ENCODE measurements at places on chromosomes 5 and 9.

DNA sequence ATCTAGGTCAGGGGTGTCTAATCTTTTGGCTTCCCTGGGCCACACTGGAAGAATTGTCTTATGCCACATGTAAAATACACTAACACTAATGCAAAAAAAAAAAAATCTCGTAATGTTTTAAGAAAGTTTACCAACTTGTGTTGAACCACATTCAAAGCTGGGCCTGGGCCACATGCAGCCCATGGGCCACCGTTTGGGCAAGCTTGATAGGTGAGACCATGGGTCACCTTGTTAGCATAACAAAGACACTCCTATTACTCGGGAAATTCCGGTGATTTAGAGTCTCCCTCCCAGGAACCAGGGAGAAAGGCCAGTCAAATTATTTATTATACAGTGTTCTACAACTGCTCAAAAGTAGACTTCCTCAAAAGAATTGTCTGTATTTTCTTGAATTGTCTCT lies 12.7 kb downstream of the RECK start:
- DNase-seq, result no peak

GRCh38 chr5:150239794-150240122 lies 49.8 kb downstream of the CAMK2A start:
- DNase-seq, result no peak

- no peak for DNase-seq
These were observed 311.0 kb upstream of the IRX4 start for GRCh38 chr5:2193542-2194235.

- no peak for DNase-seq
These were observed 64.7 kb upstream of the ERCC6L2 start for GRCh38 chr9:95810814-95811213.

DNA sequence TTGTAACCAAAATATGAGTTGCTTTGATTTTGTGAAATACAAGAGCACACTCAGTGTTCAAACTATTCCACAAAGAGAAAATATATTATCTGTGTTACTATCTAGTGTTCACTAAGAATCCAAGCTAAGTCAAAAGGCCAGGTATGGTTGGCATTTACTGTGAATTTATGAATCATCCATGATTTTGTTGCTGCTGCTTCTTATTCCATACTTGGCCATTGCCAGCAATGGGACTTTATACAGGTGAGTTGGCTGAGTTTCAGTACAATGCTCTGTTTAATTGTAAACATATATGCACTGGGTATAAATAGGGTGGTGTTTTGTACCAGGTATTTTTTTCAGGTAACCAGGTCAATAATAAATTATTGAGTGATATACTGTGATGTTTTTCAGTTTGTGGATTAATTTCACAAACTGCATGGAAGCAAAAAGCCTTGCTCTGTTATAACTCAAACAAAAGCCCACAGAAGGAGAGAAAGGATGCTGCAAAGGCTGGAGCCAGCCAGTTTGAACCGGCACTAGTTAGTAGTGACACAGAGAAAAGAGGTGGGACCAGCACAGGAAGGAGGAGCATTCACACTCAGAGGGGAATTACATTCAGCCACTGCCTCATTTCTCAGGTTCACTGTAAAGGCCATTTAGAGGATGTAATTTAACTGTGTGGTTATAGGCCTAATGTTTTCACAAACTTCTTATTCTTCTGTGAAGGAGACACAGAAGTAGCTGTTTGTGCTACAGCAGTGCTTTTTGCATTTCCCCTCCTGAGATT lies 381.8 kb downstream of the ADGRV1 start:
- peak; percentile 3 for DNase-seq

GRCh38 chr5:10736354-10736753 lies 24.7 kb downstream of the DAP start:
- no peak for DNase-seq

DNA sequence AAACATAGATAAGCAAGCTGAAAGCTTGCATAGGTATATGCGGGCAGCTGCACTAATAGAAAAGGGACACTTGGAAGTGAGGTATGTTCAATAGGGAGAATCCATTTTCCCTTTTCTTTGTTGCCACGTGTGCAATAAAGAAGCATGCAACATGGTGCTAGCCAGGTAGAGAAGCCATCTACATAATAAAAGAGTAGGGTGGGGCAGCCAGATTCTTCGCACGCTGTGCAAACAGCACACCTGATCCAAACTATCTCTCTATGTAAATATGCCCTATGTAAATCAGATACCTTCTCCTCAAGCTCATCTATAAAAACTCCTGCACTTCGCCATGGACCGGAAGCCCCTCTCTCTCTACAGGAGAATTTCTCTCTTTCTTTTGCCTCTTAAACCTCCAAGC lies 91.9 kb upstream of the C9orf72 start:
- no peak for DNase-seq

GRCh38 chr9:135857371-135857786 lies 50.0 kb downstream of the CAMSAP1 start:
- no peak for DNase-seq

- DNase-seq, result no peak
These were observed 95.0 kb downstream of the CRB2 start for GRCh38 chr9:123450996-123451395.

DNA sequence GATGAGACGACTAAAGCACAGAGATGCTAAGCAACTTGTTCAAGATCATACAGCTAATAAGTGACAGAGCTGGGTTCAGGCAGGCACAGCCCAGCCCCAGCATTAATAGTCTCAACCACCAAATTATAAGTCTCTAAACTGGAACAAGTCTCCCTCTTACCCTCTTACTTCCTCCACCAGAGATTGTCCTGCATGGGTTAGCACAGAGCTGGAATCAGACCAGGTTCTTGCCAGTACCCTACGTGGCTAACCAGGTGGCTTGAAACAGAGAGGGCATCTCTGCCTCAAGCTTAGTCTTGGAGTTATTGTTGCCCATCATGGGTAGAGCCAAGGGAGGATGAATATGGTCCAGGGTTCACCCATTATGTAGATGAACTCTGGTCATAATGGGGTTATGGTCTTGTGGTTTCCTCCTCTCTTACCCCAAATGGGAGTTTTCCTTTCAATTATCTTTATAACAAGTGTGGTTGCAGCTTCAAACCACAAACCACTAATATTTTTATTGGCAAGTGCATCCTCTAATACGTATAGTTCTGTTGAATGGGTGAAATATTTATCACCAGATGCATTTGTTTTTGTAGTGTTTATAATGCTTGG lies 8.3 kb upstream of the XPA start:
- no peak for DNase-seq

GRCh38 chr9:87642330-87643106 lies 83.4 kb upstream of the CTSL start:
- DNase-seq, result no peak

DNA sequence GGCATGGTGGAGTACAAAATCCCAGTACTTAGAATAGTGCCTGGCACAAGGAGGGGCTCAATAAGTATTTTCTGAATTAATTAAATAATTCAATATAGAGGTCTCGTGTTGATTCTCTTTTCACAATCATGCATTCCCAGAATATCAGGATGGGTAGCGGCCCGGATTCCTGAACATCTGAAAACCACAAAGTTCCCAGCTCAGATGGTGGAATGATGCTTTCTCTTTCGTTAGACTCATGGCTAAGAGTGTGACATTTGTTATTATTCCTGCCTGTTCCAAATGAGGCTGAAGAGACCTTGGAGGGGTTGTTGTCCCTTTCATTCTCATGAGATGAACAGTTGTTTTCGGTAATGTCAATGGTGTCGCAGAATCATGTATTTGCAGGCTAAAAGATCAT lies 95.4 kb upstream of the LIFR start:
- DNase-seq, result no peak

DNA sequence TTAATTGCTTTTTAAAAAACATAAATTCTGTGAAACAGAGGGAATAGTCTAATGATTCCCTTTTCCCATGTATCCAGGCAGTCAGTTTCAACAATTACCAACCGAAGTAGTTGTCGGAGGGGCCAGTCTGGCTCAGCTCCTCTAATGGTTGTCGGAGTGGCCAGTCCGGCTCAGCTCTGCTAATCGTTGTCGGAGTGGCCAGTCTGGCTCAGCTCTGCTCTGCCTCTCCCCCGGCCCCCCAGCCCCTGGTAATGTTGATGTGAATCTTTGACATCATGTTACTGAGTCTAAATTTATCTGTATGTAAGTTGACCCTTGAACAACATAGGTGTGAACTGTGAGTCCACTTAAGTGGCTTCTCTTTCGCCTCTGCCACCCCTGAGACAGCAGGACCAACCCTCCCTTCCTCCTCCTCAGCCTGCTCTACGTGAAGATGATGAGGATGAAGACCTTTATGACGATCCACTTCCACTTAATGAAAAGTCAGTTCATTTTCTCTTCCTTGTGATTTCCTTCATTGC lies 9.4 kb downstream of the NDUFS6 start:
- DNase-seq, result no peak

- DNase-seq, result no peak
These were observed 15.9 kb downstream of the DAP start for GRCh38 chr5:10745133-10745532.

DNA sequence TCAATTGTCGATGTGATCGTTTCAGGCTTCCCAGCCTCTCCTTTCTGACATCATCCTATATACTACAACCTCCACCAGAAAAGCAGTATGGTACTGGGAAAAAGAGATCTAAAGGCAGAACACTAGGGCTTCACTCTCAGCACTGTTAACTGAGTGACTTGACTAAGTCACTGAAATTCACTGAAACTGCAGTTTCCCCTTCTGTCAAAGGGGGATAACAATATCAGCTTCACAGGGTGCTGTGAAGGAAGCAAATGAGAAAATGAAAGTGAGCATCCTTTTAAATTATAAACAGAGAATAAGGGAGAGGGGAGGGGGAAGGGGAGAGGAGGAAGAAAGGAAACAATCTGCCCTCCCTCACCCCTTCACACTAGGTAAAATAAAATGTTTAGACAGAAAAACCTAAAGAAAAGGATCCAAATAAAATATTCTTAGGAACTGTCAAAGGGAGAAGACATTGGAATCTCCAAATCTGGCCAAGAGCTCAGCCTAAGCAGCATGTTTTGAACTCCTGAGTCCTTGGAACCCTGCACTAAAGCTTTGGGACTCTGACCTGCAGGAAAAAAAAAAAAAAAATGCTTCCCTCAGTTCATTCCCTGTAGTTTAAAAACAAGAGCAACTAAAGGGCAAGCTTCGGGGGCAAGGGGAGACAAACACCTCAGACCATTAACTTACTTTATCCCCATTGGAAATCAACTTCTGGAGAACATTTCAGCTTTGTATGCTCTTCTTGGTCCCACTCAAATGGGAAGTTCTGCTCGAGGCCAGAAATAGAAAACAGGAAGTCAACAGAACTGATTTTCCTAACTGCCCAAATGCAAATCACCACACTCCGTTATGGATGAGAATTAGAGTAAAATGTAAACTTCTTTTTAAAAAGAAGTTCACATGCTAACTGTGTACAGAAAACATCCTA lies 178.3 kb downstream of the DEPDC1B start:
- DNase-seq, result no peak

DNA sequence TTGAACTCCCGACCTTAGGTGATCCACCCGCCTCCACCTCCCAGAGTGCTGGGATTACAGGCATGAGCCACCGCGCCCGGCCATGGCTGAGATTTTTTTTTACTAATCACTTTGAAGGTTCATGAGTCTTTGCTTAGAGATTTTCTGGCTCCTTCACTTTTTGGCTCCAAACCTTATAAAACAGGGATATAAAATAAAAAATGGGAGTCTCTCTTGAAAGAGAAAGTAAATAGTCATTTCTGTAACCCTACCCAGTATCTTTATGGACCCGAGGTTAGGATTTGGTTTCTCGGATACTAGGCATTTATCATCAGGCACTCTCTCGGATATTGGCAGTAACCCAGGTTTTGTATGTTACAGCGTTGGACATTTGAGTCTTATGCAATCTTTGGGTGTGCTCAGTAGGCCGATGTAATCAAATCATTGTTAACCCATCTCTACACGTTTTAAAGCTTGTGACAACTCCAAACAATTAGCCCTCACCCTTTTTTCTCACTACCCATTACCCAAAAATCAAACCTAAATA lies 25.3 kb downstream of the STXBP1 start:
- DNase-seq, result no peak

DNA sequence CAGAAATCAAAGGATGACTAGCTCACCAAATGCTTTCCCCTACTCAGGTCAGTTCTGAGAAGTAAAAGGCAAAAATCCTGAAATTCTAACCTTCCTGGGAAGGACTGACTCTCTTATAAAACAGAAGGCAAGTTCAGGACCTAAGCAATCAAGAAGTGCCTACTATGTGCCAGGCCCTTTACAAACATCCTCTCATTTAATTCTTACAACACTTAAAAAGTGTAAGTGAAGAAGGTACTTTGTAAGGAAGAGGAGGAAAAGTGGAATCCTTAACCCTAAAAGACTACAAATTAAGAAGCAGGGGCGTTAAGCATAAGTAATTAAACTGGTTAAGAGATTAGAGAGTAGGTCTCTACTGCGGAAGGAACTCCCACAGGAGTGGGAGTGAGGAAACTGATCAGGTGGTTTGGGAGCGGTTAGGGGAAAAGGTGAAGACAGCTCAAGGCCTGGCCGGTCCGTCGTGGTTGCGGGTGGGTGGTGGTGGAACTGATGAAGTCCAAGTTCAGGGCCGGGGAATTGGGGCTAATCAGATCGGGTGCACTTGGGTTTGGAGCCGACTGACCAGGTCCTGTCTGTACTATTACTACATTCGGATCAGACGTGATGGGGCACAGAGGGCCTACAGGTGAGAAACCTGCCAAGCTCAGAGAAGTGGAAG lies 839 bp downstream of the MED27 start:
- DNase-seq, result no peak

DNA sequence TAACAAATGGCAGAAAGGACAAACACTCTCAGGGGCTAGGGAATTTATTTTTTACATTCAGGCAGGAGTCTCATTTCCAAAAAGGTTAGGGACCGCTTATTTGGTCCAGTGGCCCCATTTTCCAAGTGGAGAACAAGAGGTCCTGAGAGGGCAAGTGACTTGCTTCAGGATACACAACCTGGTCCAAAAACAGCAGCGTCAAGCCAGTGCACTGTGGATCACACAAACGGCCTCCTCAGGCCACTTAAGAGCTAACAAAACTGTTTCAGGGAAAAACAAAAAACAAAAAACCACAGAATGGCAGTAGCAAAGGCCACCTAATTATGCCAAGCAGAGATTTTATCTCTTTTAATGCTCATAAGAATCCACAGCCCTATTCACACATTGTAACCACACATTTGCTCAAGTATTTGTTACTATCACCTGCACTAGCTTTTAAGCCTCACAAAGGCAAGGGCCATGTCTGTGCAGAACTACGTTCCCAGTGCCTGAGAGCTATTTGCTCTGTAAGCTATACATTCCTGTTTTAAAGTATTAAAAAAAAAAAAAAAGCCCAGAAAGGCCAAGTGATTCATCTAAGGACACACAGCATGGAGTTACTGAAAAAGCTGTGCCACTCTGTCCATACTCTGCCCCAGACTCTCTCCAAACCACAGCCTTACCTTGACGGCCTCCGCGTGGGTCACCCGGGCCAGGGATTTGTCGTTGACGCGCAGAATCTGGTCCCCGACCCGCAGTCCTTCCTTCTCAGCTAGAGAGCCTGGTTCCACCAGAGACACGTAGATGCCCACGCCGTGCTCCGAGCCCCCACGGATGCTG lies 1.5 kb downstream of the WHRN start:
- DNase-seq, result no peak

DNA sequence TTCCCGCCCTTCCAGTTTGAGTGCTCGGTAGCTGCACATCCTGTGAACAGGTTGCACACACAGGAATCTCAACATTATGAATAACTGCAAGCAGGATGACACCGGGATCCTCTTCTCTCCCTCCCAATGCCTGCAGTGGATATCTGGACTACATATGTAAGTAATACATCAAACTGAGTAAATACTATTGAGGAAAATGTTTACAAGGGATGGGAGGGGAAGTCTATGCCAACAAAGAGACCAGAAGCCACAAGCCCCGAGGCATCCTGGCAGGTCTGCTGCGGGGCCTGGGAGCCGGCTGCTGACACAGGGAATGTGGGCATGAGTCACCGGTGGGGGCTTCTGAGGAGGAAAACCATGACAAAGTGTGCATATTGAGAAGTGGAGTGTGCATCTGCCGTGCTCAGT lies 8.6 kb upstream of the ANKRD33B start:
- DNase-seq, result no peak

All from activated CD8-positive, alpha-beta memory T cell treated with anti-CD3 and anti-CD28 coated beads for 1 hour (primary cell).